GM06990 (cell line): ENCODE measurements at places on chromosomes 2 and 18.

GRCh38 chr2:173860082-173860481, 105.1 kb downstream of the SP3 start:
- no peak for DNase-seq

- no peak for DNase-seq
Observed at GRCh38 chr2:97792416-97792815, 79.0 kb downstream of the ZAP70 start.

DNA sequence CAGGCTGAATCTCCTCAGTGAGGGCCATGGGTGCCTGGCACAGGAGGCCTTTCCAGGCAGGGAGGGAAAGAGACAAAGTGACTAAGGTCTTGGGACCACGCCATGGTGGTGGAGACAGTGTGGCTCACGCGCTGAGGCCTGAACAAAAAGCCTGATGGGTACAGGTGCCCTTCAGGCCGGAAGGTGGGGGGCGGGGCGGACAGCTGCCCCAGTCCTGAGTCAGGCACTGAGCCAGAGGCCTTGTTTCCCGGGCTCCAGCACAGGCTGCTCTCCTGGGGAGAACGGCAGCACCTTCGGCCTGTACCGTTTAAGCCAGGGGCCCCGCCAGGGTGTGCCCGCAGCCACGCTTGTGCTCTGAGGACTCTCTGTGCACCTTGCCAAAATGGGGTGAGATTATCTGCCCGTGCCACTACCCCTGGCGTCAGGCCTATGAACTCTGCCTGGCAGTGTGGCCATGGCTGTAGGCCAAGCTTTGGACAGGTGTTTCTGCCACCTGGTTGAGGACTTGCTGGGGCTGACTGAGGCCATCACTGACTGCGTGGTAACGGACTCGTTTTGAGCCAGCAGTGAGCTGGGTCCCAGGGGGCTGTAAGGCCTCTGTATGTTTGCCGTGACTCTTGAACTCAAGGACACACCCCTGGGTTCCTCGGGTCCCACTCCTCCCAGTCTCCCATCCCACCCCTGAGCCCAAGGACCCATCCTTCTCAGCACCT, 31.7 kb upstream of the DNMT3A start:
- no peak for DNase-seq

- DNase-seq: no peak
Observed at GRCh38 chr18:60191926-60192325, 180.6 kb downstream of the MC4R start.

- no peak for DNase-seq
Observed at GRCh38 chr18:23529604-23530003, 26.3 kb downstream of the RMC1 start.

GRCh38 chr2:220590476-220590875, 963.0 kb downstream of the SLC4A3 start:
- no peak for DNase-seq

DNA sequence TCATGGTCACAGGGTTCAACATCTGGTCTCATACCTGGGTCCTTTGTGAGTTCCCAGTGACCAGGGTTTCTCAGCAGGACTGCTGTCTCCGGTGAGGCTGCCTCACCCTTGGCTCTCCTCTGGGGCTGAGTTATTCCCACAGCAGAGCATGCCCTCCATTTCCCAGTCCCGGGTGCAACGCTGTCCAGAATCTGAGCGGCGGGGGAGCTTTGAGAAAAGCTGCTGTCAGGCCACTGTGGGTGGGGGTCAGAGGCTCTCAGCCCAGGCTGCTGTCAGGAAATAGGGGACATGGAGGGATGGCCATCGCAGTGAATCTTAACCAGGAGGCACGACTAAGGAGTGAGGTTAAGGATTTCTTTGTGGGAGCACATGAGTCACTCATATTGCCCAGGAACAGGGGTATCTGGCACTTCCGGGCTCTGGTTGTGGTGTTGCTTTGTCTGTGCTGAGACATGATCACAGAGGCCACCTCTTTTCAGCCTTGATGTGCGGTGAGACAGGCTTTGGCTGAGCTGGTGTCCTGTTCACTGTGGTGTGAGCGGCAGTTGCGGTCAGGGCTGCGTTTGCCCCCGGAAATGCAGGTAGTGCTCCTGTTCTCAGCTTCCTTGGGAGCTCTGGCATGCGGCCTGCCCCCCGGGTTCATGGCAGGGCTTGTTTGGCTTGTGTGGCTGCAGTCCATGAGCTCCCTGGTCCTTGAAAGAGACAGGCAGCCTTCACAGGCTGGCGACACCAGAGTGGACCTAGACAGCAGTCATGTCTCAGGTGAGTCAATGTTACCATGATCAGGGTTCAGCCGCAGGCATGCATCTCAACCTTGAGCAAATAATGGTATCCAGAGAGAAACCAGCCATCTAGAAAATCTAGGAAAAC, 310.7 kb upstream of the MYT1L start:
- no peak for DNase-seq

DNA sequence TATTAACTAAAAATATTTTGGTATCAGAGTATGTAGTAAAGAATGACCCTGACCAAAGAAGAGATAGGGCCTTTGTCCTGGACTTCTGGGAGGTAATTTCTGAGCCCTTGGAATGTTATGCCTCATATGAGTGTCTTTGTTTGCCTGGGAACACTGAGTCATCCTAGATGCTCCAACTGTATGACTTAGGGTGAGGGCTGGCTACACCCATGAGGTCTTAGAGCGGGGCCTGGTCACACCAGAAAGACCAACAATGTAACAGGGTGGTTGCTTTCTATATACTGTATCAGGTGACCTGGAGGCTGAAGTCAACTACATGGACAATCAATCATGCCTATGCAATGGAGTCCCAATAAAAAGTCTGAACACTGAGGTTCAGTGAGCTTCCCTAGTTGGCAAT, 253.1 kb downstream of the MBD2 start:
- no peak for DNase-seq

- DNase-seq: no peak
Observed at GRCh38 chr2:56376699-56377665, 193.2 kb downstream of the CCDC85A start.

DNA sequence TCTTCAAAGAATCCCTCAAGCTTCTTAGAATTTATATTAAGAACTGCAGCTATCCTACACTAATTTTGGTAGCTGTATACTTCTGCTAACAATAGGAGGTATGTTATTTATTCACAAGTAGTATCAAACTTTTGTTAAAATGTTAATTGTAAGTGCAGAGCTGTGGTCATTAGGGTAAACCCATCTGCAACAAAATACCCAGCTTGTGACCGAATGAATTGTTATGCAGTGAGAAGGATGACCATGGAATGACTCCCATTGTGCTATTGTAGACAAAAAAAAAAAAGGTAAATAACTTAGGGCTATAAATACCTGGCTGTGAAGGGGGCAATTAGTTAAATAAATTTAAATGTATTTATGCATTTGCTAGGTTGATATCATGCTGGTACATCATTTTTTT, 186.1 kb downstream of the ADCYAP1 start:
- no peak for DNase-seq

GRCh38 chr2:223590964-223591363, 11.2 kb downstream of the SCG2 start:
- no peak for DNase-seq

DNA sequence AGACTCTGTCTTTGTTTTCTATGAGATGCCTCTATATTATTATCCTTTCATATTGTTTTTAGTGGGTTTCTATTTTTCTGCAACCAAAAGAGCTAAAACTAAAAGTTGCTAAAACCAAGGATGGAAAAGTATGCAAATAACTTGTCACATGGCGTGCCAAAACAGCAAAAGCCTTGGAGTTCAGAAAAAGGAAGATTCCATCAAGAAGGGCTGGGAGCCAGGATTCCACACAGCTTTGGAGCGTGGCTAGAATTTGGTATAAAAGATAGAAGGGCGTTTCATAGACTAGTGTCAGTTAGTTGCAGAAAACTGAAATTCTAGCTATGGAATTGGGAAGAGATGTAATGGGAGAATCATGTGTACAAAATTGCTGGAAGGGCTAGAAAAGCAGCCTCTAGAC, 4.1 kb downstream of the SCYGR1 start:
- no peak for DNase-seq

DNA sequence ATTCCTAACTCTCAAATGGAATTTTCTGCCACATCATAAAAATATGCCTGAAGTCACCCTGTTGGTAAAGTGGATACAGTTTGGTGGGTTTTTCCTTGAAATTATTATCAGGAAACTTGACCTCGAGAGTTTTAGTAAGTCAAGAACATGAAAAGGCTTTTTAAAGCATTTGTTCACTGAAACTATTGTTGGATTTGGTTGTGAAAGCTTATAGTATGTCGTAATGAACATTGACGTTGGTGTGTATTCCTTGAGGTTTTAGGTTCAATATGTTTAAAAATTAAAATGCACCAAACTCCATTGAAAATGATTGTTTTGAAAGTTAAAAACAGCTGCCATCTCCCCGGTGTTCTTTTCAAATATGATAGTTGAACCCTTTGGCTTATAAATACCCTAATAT, 30.8 kb downstream of the AOX1 start:
- DNase-seq: no peak

- DNase-seq: no peak
Observed at GRCh38 chr2:37322368-37322767, 2.3 kb downstream of the PRKD3 start.
